ENCODE measurements at places on chromosomes 7 and 10. TPM values are rescaled to one million over a fixed set of nuclear protein-coding genes. Genes with fewer than 3 reads are reported as not detected.

DNA sequence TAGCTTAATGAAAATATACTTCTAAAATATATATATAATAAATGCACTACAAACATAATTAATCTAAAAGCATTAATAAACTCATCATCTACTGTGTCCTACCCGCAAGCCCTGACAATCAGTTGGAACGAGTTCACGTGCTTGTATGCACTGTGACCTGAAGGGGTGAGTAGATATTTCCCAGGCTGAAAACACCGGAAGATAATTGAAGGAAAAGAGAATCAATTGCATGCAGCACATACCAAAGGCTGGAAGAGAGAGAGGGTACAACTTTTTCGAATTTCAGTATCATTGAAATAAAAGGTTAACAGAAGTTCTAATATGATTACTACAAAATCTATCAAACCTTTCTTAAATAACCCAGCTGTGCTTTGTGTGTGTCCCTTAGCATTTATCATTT is 94.6 kb downstream of the SEMA3C start:
- H3K27ac ChIP-seq = no peak overlapping the region
- H3K4me1 ChIP-seq = no peaks in the 10 kb centered on the region
- no peak for DNase-seq
- no peak overlapping the region for H3K4me3 ChIP-seq
- no peaks in the 10 kb centered on the region for H3K27me3 ChIP-seq

- H3K36me3 ChIP-seq = no peaks in the 10 kb centered on the region
- no peak overlapping the region for H3K4me3 ChIP-seq
- H3K27ac ChIP-seq = no peak overlapping the region
- H3K27me3 ChIP-seq = no peaks in the 10 kb centered on the region
- DNase-seq = no peak
Observed at GRCh38 chr10:49281461-49281860, 17.5 kb upstream of the C10orf71 start.

- H3K27ac ChIP-seq = no peak overlapping the region
- H3K36me3 ChIP-seq = peaks cover 15% of the 10 kb centered on the region
- H3K27me3 ChIP-seq = peaks cover 2% of the 10 kb centered on the region
- no peak overlapping the region for H3K4me3 ChIP-seq
- DNase-seq = no peak
- no peaks in the 10 kb centered on the region for H3K4me1 ChIP-seq
Observed at GRCh38 chr7:114825423-114825951, 96.4 kb upstream of the MDFIC start.

GRCh38 chr10:6292741-6293151 is 90.0 kb downstream of the PFKFB3 start:
- no peak overlapping the region for H3K4me3 ChIP-seq
- no peak for DNase-seq
- H3K36me3 ChIP-seq = peaks cover 3% of the 10 kb centered on the region
- no peaks in the 10 kb centered on the region for H3K27me3 ChIP-seq
- H3K27ac ChIP-seq = peak overlapping the region; percentile 18
- peaks cover 19% of the 10 kb centered on the region for H3K4me1 ChIP-seq

PSMA2 gene
- total RNA-seq = 39.6 TPM

DNA sequence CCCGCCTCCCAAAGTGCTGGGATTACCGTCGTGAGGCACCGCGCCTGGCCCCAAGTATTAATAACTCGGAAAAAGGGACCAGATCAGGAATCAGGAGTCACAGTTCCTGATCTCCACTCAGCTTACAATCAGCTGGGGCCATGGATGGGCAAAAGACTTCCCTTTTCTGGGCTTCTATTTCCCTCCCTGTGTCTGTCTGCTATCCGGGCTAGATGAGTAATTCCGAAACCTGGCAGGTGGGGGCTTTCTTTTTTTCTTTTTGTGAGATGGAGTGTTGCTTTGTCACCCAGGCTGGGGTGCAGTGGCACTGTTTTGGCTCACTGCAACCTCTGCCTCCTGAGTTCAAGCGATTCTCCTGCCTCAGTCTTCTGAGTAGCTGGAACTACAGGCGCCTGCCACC is 11.6 kb downstream of the RPS24 start:
- no peaks in the 10 kb centered on the region for H3K27me3 ChIP-seq
- H3K4me3 ChIP-seq = no peak overlapping the region
- peaks cover 22% of the 10 kb centered on the region for H3K4me1 ChIP-seq
- DNase-seq = no peak
- H3K27ac ChIP-seq = no peak overlapping the region
- H3K36me3 ChIP-seq = peaks cover 12% of the 10 kb centered on the region

GET4 gene
- total RNA-seq = 64.1 TPM

DNA sequence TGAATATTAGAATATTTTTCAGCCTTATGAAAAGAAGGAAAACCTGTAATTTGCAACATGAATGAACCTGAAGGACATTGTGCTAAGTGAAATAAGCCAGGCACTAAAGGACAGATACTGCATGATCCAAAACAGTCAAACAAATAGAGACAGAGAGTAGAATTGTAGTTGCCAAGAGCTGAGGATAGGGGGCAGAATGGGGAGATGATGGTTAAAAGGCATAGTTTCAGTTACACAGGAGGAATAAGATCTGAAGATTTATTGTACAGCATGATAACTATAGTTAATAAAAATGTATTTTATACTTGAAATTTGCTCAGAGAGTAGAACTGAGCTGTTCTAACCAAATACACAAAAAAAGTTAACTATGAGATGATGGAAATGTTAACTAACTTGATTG is 149.0 kb upstream of the TMEM106B start:
- DNase-seq = no peak
- peaks cover 2% of the 10 kb centered on the region for H3K36me3 ChIP-seq
- H3K27me3 ChIP-seq = no peaks in the 10 kb centered on the region
- H3K4me1 ChIP-seq = no peaks in the 10 kb centered on the region
- H3K4me3 ChIP-seq = no peak overlapping the region
- H3K27ac ChIP-seq = no peak overlapping the region

GRCh38 chr7:29255199-29255878 is 60.8 kb downstream of the CHN2 start:
- no peaks in the 10 kb centered on the region for H3K4me1 ChIP-seq
- H3K36me3 ChIP-seq = no peaks in the 10 kb centered on the region
- peaks cover 11% of the 10 kb centered on the region for H3K27me3 ChIP-seq
- no peak overlapping the region for H3K4me3 ChIP-seq

LRRC18 gene
- not detected for total RNA-seq
